Type B pancreatic cell (in vitro differentiated cells): ENCODE measurements at places on chromosomes 7 and 10.

DNA sequence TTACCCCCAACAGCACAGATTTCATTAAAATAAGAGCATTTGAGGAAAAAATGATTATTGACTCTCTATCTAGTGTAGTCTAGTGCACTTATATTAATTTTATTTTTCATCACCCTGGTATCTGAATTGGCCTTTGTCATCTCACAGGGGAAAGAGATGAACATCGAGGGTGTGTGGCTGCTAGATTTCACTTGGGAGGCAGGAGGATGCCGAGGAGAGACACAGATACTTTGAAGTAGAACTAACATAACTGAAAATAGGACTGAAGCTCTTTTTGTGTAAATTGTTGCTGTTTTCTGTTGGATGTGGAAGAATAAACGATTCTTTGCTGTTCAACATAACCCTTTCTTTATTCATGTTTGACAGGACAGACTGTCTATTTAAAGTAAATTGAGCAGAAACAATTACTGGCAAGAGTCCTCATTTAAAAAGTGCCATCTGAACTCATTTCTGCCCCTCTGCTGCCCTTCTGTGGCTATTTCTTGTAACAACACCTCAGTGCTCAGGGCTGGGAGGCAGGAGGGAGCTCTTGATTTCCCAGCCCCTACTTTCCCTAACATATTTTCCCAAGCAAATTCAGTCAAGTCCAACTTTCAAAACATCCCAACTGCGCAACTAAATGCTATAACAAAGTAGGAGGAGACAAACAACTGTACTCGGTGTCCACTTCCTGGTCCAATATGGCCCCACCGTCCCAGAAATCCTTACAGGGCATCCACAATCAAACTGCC lies 15.6 kb downstream of the LYZL1 start:
- peaks cover 14% of the 10 kb centered on the region for H3K36me3 ChIP-seq
- peaks cover 15% of the 10 kb centered on the region for H3K4me1 ChIP-seq
- no peaks in the 10 kb centered on the region for H3K27me3 ChIP-seq
- DNase-seq: peak; percentile 64

GRCh38 chr7:91674470-91674869 lies 206.0 kb downstream of the MTERF1 start:
- no peak overlapping the region for H3K27ac ChIP-seq
- no peak for DNase-seq
- H3K27me3 ChIP-seq: no peaks in the 10 kb centered on the region

DNA sequence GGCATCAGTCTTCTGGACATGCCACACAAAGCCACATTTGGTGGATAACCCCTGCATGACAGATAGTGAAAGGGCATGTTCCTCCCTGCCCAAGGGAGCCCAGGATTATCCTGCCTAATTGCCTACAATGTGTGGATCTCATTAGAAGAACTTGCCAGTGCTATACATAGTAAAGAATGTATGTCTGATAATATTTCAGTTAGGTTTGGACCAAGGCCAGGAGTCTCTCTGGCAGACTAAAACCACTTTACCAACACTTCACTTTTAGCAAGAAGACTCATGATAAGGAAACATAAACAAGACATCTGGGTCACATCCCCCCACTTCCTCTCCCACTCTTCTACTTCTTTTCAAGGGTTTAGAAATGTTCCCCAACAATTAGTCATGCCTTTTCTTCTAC lies 196.7 kb downstream of the MTERF1 start:
- H3K27me3 ChIP-seq: no peaks in the 10 kb centered on the region
- H3K36me3 ChIP-seq: peaks cover 11% of the 10 kb centered on the region
- no peak overlapping the region for H3K4me3 ChIP-seq
- no peak overlapping the region for H3K27ac ChIP-seq
- H3K4me1 ChIP-seq: peaks cover 4% of the 10 kb centered on the region
- DNase-seq: no peak

DNA sequence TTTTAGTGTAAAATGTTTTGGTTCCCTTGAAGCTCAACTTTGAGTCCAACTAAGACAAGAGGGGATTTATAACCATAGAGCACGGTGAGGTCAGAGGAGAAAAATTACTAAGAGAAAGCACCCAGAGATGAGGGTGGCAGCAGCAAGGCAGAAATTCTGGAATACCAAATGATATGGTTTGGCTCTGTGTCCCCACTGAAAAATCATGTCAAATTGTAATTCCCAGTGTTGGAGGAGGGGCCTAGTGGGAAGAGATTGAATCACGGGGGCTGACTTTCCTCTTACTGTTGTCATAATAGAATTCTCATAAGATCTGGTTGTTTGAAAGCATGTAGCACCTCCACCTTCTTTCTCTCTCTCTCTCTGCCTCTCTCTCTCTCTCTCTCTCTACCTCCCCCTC lies 19.4 kb upstream of the AKR1C1 start:
- no peaks in the 10 kb centered on the region for H3K4me1 ChIP-seq
- H3K27me3 ChIP-seq: no peaks in the 10 kb centered on the region
- H3K36me3 ChIP-seq: no peaks in the 10 kb centered on the region
- no peak overlapping the region for H3K27ac ChIP-seq
- H3K4me3 ChIP-seq: no peak overlapping the region
- no peak for DNase-seq

DNA sequence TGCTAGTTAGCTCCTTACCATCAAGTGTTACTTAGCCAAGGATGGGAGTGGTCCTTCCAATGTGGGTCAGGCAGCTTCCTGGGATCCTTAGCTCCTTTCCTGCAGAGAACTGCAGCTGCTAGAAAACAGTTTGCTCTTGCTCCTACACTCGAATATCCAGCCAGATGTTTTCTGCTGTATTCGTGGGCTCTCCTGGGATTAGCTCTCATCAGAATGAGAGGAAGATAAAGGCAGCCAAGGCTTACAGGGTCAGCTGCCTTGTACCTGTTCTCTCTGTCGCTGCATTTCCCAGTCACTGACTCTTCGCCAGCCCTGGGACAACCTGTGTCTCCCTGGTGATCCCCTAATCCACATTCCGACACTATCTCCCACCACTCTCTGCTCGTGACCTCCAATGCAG lies 29.0 kb downstream of the NEUROD6 start:
- peaks cover 25% of the 10 kb centered on the region for H3K4me1 ChIP-seq
- no peak overlapping the region for H3K4me3 ChIP-seq
- H3K27me3 ChIP-seq: peaks cover 17% of the 10 kb centered on the region
- DNase-seq: no peak
- no peaks in the 10 kb centered on the region for H3K36me3 ChIP-seq

DNA sequence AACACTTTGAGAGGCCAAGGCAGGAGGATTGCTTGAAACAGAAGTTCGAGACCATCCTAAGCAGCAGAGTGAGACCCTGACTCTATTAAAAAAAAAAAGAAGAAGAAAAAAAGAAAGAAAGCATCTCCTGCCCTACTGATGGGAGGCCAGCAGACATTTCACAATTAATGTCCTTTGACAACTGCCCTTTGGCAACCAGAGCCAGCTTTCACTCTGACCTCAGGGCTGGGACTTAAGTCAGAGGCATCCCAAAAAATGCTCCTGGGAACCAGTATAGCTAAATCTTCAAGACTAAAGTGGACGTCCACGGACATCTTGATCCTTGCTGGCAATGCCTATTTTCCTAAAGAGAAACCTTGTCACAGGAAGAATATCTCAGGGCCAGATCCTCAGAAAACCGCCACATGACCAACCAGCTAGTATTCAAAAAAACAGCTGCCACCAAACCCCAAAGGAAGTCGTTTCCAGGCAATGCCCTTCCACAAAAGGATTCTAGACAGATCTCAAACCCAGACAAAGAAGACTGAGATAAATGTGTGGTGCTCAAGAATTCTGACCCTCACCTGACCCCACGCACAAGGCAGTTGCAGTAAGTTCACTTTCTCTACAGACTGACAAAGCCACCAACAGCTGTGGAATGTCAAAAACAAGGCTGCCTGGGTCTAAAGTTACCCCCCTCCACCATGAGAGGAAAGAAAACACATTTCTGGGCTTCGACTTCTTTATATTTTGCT lies 18.4 kb downstream of the GFRA1 start:
- H3K36me3 ChIP-seq: no peaks in the 10 kb centered on the region
- H3K27me3 ChIP-seq: peaks cover 5% of the 10 kb centered on the region
- peak overlapping the region; percentile 5 for H3K4me3 ChIP-seq
- H3K4me1 ChIP-seq: peaks cover 30% of the 10 kb centered on the region
- DNase-seq: no peak

DNA sequence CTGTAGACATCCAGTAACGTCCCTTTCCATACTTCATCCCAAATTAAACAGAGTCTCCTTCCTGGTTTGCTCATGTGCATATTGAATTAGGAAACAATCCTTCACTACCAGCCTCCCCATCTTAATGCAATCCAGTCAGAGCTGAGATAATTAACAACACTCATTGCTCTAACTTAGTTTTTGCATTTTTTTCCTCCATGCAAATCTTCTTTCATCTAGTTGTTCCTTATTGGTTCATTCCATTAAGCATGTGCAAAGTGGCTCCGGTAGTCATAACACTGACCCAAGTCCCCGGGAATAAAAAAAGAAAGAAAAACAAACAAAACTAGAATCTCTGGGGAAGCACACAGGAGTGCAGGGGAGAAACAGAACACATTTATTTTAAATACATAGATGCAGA lies 1176.1 kb downstream of the GATA3 start:
- no peak overlapping the region for H3K27ac ChIP-seq
- no peaks in the 10 kb centered on the region for H3K36me3 ChIP-seq
- DNase-seq: no peak

GRCh38 chr10:4546931-4547330 lies 279.1 kb upstream of the AKR1E2 start:
- no peak for DNase-seq
- peaks cover 7% of the 10 kb centered on the region for H3K4me1 ChIP-seq
- H3K4me3 ChIP-seq: no peak overlapping the region
- no peaks in the 10 kb centered on the region for H3K27me3 ChIP-seq
- no peaks in the 10 kb centered on the region for H3K36me3 ChIP-seq

DNA sequence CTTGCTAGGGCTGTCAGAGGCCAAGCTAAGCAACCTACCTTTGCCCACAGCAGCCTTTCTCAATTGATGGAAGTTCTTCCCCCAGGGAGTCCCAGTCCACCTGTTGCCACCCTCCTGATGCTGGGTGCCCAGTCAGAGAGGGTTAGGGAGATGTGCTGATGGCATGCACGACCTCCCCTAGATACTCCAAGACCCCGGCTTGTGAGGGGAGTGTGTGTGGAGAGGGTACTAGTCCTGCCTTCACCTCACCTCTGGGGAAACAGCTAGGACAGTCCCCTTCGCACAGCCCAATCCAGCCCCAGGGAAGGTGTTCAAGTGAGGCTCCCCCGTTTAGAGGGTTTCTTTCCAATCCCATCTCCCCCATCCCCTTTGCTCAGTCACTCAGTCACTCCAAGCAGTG lies 1.3 kb upstream of the UNC5B start:
- H3K27ac ChIP-seq: peak overlapping the region; percentile 11
- H3K27me3 ChIP-seq: peaks cover 61% of the 10 kb centered on the region

- no peak overlapping the region for H3K27ac ChIP-seq
- peaks cover 21% of the 10 kb centered on the region for H3K4me1 ChIP-seq
- H3K4me3 ChIP-seq: no peak overlapping the region
Observed at GRCh38 chr10:61765176-61766087, 102.7 kb downstream of the CABCOCO1 start.

GRCh38 chr7:11343136-11343535 lies 369.5 kb downstream of the PHF14 start:
- H3K36me3 ChIP-seq: no peaks in the 10 kb centered on the region
- H3K4me3 ChIP-seq: no peak overlapping the region
- H3K27me3 ChIP-seq: peaks cover 5% of the 10 kb centered on the region
- H3K4me1 ChIP-seq: peaks cover 25% of the 10 kb centered on the region

DNA sequence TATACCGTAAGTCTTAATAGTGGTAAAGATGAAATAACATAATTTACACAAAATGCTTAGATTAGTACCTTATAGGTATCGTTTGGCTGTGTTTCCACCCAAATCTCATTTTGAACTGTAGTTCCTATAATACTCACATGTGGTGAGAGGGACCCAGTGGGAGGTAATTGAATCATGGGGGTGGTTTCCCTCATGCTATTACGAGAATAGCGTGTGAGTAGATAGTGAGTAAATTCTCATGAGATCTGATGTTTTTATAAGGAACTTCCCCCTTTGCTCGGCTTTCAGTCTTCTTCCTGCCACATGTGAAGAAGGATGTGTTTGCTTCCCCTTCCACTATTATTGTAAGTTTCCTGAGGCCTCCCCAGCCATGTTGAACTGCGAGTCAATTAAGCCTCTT lies 426.3 kb upstream of the POT1 start:
- H3K27me3 ChIP-seq: no peaks in the 10 kb centered on the region
- H3K27ac ChIP-seq: no peak overlapping the region
- no peak for DNase-seq
- no peak overlapping the region for H3K4me3 ChIP-seq

GRCh38 chr7:137269240-137269639 lies 74.3 kb downstream of the PTN start:
- H3K4me1 ChIP-seq: peaks cover 9% of the 10 kb centered on the region
- no peaks in the 10 kb centered on the region for H3K27me3 ChIP-seq
- H3K36me3 ChIP-seq: peaks cover 11% of the 10 kb centered on the region
- H3K27ac ChIP-seq: no peak overlapping the region
- DNase-seq: no peak
- H3K4me3 ChIP-seq: no peak overlapping the region

- no peaks in the 10 kb centered on the region for H3K4me1 ChIP-seq
- H3K27me3 ChIP-seq: no peaks in the 10 kb centered on the region
- DNase-seq: no peak
- H3K4me3 ChIP-seq: no peak overlapping the region
Observed at GRCh38 chr7:123944395-123944794, 19.4 kb downstream of the SPAM1 start.

DNA sequence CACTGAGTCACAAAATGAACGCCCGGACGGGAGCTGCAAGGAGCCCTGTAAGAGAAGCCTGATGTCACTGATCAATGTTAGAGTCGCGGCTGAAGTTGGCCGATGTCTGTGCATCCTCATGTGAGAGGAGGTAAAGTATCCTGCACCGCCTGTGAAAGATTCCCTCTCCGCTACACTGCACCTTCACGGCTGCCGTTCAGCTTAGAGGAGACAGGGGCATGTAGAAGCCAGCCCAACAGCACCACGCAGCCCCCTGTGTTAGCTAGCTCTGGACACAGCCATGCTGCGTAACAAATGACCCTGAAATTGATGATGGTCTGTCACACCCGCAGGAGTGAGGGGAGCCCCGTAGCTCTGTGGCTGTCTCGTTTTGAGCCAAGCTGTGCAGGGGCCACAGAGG lies 81.5 kb upstream of the DIP2C start:
- DNase-seq: no peak
- no peak overlapping the region for H3K27ac ChIP-seq
- no peaks in the 10 kb centered on the region for H3K4me1 ChIP-seq

- H3K36me3 ChIP-seq: no peaks in the 10 kb centered on the region
- H3K4me1 ChIP-seq: no peaks in the 10 kb centered on the region
- no peak overlapping the region for H3K27ac ChIP-seq
- H3K27me3 ChIP-seq: no peaks in the 10 kb centered on the region
- no peak for DNase-seq
- no peak overlapping the region for H3K4me3 ChIP-seq
Observed at GRCh38 chr7:147400925-147401324, 1189.6 kb upstream of the C7orf33 start.
